ENCODE measurements at places on chromosomes 13 and 19. TPM values are rescaled to one million over a fixed set of nuclear protein-coding genes. Genes with fewer than 3 reads are reported as not detected.
A peak's percentile ranks its signal among the peaks of the same experiment; 100 is the strongest.

NLRP4 gene
- not detected for total RNA-seq

SCN1B gene
- total RNA-seq, result 15.8 TPM

GRCh38 chr19:36265856-36266374 lies 51.0 kb downstream of the ZNF146 start:
- no peak for DNase-seq
- H3K36me3 ChIP-seq, result no peaks in the 10 kb centered on the region
- H3K27me3 ChIP-seq, result no peaks in the 10 kb centered on the region
- H3K4me3 ChIP-seq, result no peak overlapping the region
- H3K4me1 ChIP-seq, result no peaks in the 10 kb centered on the region

GRCh38 chr19:18699403-18700054 lies 16.0 kb downstream of the CRTC1 start:
- no peak overlapping the region for H3K4me3 ChIP-seq
- H3K27ac ChIP-seq, result no peak overlapping the region
- no peak for DNase-seq
- no peaks in the 10 kb centered on the region for H3K27me3 ChIP-seq
- peaks cover 3% of the 10 kb centered on the region for H3K4me1 ChIP-seq

DNA sequence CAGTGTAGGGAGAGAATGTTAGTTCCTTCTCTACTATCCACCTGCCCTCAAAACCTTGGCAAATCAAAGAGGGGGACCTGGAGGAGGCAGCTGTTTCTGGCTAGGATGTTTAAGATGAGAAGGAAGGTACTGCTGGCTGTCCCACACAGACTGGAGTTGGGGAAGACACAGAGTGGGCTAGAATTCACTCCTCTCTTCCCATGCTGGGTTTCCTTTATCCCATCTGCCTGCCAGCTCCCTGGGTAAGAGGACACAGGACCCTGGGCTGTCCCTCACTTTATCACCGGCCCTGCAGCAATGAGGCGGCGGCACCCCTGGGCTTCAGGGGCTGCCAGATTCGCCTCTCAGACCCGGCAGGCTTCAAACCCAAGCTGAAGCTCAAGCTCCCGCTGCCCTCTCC lies 69.5 kb downstream of the KLF2 start:
- no peaks in the 10 kb centered on the region for H3K4me1 ChIP-seq
- no peak overlapping the region for H3K4me3 ChIP-seq
- peaks cover 10% of the 10 kb centered on the region for H3K36me3 ChIP-seq
- no peak overlapping the region for H3K27ac ChIP-seq
- DNase-seq, result no peak
- H3K27me3 ChIP-seq, result no peaks in the 10 kb centered on the region

DNA sequence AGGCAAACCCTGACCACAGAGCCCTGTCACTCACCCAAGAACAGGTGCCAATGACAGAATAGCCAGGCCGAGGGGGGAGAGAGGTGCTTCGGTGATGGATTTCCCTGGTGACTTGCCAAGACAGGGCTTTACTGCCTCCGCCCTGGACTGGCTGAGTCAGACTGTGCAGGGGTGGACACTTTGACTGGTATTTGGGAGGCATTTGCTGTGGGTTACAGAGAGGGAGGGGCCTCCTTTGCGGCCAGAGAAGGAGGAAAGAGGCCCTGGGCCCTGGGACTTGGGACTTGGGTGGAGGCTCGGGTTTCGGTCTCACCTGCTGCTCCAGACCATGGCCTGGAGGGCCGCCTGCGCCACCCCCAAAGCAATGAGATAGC lies 4.6 kb upstream of the EPS8L1 start:
- no peaks in the 10 kb centered on the region for H3K36me3 ChIP-seq
- DNase-seq, result no peak
- H3K4me3 ChIP-seq, result no peak overlapping the region
- no peak overlapping the region for H3K27ac ChIP-seq

- no peak overlapping the region for H3K27ac ChIP-seq
- no peaks in the 10 kb centered on the region for H3K27me3 ChIP-seq
- DNase-seq, result peak; percentile 75
- H3K4me3 ChIP-seq, result no peak overlapping the region
- H3K36me3 ChIP-seq, result no peaks in the 10 kb centered on the region
- H3K4me1 ChIP-seq, result no peaks in the 10 kb centered on the region
Observed at GRCh38 chr19:4768934-4769777, 22.4 kb upstream of the FEM1A start.

DNA sequence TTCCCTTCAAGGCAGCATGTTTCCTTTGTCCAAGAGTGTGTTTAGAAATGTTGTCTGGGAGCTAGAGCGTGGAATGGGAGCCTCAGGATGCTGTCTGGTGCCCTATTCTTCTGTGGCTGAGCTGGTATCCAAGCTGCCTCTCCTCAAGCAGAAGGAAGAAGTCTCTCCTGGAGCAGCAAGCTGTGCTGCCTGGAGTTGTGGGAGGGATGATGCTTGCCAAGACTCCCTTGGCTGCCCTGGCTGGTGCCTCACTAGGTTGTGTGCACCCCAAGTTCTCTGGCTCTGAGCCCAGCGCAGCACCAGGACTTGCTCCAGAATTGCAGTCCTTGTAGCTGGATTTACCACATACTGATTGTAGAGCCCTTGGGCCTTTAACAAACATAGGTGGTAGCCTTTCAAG lies 4.7 kb upstream of the CYP4F3 start:
- H3K27ac ChIP-seq, result no peak overlapping the region
- no peak overlapping the region for H3K4me3 ChIP-seq
- DNase-seq, result no peak
- H3K36me3 ChIP-seq, result no peaks in the 10 kb centered on the region
- H3K27me3 ChIP-seq, result no peaks in the 10 kb centered on the region
- H3K4me1 ChIP-seq, result no peaks in the 10 kb centered on the region

- no peaks in the 10 kb centered on the region for H3K27me3 ChIP-seq
- H3K27ac ChIP-seq, result no peak overlapping the region
- H3K4me1 ChIP-seq, result peaks cover 17% of the 10 kb centered on the region
- H3K36me3 ChIP-seq, result no peaks in the 10 kb centered on the region
- H3K4me3 ChIP-seq, result no peak overlapping the region
- no peak for DNase-seq
Observed at GRCh38 chr13:79455331-79455730, 25.6 kb upstream of the NDFIP2 start.

DNA sequence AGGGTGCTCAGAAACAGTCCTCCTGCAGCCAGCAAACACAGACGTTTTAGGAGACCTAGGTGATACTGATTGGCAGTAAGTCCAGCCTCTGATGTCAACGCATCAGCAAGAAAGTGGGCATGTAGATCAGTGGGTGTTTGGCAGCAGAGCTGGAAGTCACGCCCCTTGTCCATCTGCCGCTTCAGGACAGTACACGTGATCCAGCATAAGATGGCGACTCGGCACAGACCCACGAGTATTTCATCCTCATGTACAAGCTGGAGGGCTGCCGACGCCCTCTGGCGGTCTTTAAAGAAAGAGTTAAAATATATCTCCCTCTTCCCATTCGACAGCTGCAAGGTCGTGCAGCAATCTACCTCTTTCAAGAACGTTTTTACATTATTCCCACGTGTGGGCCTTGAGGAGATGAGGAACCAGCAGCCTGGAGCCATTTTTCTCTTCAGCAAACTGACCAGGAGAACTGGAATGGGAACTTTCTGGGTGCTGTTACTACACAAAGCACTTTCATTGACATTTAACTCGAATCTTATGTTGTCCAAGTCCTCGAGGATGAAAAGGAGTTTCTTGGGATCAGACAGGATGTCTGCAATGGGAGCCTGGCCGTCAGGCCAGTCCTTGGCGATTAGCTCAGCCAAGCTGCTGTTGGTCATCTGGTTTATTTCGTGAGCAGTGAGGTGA lies 22.3 kb downstream of the NLRP11 start:
- H3K36me3 ChIP-seq, result no peaks in the 10 kb centered on the region
- H3K27me3 ChIP-seq, result no peaks in the 10 kb centered on the region
- no peak overlapping the region for H3K4me3 ChIP-seq
- H3K4me1 ChIP-seq, result no peaks in the 10 kb centered on the region
- peak; percentile 43 for DNase-seq

DNA sequence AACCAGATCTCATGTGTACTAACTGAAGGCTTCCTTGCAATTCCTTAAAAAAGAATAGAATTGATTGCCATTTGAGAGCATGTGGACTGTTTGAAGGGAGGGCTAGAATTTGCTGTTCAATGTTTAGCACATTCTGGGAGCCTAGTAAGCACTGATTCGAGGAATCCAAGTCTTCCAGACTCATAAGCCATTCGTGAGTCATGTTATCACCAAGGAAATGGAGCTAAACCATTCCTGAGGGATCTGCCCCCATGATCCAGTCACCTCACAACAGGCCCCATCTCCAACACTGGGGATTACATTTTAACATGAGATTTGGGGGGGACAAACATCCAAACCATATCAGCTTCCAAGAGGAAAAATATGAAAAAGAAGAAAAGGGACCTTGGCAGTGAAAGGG lies 276.4 kb downstream of the KCNRG start:
- DNase-seq, result no peak
- H3K27ac ChIP-seq, result no peak overlapping the region
- no peaks in the 10 kb centered on the region for H3K27me3 ChIP-seq
- H3K4me3 ChIP-seq, result no peak overlapping the region

DNA sequence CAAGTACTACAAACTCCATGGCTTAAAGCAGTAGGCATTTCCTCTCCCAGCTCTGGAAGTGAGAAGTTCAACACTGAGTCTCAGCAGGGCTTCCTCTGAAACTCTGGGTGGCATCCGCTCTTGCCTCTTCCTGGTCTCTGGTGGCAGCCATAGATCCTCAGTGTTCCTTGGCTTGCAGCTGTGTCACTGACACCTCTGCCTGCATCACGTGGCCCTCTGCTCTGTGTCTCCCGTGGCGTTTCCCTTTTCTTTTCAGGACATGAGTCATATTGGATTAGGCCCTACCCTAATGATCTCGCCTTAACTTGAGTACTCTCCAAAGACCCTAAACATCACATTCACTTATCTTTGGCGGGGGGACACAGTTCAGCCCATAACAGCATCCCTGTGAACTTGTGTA lies 466.7 kb downstream of the MYO16 start:
- H3K27me3 ChIP-seq, result no peaks in the 10 kb centered on the region
- no peaks in the 10 kb centered on the region for H3K4me1 ChIP-seq
- H3K27ac ChIP-seq, result no peak overlapping the region
- no peak overlapping the region for H3K4me3 ChIP-seq
- no peaks in the 10 kb centered on the region for H3K36me3 ChIP-seq

GRCh38 chr19:35006342-35006998 lies 6.3 kb downstream of the GRAMD1A start:
- H3K36me3 ChIP-seq, result peaks cover 11% of the 10 kb centered on the region
- H3K27ac ChIP-seq, result peak overlapping the region; percentile 51
- no peak overlapping the region for H3K4me3 ChIP-seq
- H3K27me3 ChIP-seq, result no peaks in the 10 kb centered on the region

DNA sequence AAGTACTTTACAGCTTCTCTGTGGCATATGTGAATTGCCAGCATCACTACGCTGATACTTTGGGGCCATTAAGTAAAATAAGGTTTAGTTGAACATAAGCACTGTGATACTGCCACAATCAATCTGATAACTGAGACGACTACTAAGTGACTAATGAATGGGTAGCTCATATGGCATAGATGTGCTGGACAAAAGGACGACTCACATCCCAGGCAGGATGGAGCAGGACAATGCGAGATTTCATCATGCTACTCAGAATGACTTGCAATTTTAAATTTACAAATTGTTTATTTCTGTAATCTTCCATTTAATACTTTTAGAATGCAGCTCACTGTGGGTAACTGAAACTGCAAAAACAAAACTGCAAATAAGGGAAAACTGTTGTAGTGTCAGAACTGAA lies 13.6 kb downstream of the CCDC122 start:
- H3K27me3 ChIP-seq, result no peaks in the 10 kb centered on the region
- peak overlapping the region; percentile 7 for H3K27ac ChIP-seq
- DNase-seq, result no peak
- H3K4me3 ChIP-seq, result no peak overlapping the region
- H3K36me3 ChIP-seq, result no peaks in the 10 kb centered on the region

DNA sequence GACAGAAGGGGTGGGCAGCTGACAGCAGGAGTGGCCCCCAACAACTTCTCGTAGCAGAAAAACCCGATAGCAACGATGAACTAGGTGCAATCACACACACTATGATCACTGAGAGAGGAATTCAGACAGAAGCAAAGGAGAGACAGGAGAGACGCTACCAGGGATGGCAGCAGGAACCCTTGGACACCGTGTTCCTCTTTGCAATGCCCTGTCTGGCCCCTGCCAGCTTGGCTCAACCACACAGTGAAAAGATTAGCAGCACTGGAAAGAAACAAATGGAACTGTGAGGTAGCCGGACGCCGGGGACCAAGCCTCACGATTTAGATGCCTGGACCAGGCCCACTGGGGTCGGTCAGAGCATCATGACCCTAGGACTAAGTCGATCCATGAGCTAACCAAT lies 23.6 kb downstream of the DCAF15 start:
- H3K4me3 ChIP-seq, result no peak overlapping the region
- H3K4me1 ChIP-seq, result peaks cover 9% of the 10 kb centered on the region
- H3K36me3 ChIP-seq, result peaks cover 2% of the 10 kb centered on the region
- DNase-seq, result no peak
- no peak overlapping the region for H3K27ac ChIP-seq
- no peaks in the 10 kb centered on the region for H3K27me3 ChIP-seq

DNA sequence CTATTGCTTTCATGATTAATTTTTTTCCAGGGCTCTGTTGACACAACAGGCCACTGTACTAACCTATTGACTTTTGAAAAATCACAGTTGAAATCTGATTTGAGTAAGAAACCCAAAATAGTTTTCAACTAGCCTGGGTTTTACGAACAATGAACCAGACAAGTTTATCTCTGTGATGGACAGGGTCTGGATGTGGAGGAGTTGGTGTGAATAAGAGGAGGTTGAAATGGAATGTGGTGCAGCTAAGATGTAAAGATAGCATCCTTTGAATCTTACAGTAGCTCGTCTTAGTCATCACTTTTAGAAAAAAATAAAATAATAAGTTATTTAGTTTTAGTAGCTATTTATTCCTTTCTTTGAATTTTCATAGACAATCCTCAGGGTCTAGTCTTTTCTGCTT lies 8.3 kb upstream of the OXGR1 start:
- H3K4me1 ChIP-seq, result no peaks in the 10 kb centered on the region
- H3K36me3 ChIP-seq, result no peaks in the 10 kb centered on the region
- H3K4me3 ChIP-seq, result no peak overlapping the region
- H3K27me3 ChIP-seq, result peaks cover 49% of the 10 kb centered on the region
